Fibroblast of villous mesenchyme (primary cell): ENCODE measurements at places on chromosomes 11 and 22. TPM values are rescaled to one million over a fixed set of nuclear protein-coding genes. Genes with fewer than 3 reads are reported as not detected.

Gene C11orf65
- total RNA-seq, result 0.64 and 0.86 TPM in 2 replicates

Gene SLC25A1
- 115 and 148 TPM in 2 replicates for total RNA-seq

Gene OR8D4
- not detected in 2 replicates for total RNA-seq

GRCh38 chr11:66218846-66219620, 49.4 kb upstream of the RAB1B start:
- no peak for DNase-seq

GRCh38 chr11:43872995-43873394, 7.6 kb upstream of the ALKBH3 start:
- no peak for DNase-seq

GRCh38 chr22:43843783-43844530, 18.4 kb downstream of the SULT4A1 start:
- DNase-seq, result no peak

GRCh38 chr11:120031612-120032600, 106.0 kb downstream of the TRIM29 start:
- no peak for DNase-seq

DNA sequence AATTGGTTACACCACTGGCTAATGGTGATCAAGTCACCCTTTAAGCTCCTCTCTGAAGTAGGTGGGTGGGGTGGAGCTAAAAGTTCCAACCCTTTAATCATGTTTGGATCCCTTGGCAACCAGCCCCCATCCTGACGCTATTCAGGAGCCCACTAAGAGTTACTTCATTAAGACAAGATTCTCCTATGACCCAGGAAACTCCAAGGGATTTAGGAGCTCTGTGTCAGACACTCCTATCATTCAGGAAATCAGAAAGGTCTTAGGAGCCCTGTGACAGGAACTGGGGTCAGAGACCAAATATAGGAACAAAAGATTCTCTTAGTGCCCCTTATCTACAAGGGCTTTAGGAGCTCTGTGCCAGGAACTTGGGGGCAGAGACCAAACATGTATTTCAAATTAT, 141.3 kb downstream of the ATG16L2 start:
- DNase-seq, result no peak
